ENCODE measurements at places on chromosomes 4 and X.

DNA sequence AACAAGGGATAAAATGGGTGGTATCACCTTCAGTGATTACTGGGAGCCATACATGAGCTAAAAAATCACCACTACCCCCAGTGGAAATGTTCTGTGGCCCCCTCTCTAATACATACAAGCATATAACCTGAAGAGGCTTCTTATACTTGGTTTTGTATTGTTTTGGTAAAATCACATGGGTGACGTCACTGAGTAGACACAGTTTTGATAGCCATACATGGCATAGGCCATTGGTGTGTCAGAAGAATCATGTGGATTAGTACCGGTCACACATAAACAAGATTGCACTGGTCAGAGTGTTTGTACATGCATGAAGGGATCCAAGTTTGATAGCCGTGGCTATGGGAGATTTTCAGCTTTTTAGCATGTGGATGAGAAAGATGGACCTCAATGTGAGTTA is 131.9 kb upstream of the RADX start:
- DNase-seq, result no peak

- no peak for DNase-seq
Observed at GRCh38 chr4:25786497-25787065, 76.2 kb downstream of the SEL1L3 start.

DNA sequence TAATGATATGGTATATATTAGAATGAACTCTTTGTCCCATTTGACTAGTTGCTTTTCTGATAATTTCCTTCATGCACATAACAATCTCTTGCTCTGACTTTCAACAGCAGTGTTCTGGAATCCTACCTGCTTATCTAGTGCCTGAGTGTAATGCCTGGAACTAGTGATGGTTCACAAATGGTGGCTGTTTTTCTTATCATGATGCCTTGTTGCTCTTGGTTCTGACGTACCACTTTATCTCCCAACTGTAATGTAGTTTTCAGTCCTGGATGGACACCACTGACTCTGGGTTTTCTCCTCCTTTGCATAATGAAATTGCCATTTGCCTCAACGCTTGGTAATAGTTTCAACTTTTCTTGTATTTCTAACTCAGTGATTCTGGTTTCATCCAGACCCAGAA is 25.5 kb upstream of the LUZP4 start:
- DNase-seq, result no peak

DNA sequence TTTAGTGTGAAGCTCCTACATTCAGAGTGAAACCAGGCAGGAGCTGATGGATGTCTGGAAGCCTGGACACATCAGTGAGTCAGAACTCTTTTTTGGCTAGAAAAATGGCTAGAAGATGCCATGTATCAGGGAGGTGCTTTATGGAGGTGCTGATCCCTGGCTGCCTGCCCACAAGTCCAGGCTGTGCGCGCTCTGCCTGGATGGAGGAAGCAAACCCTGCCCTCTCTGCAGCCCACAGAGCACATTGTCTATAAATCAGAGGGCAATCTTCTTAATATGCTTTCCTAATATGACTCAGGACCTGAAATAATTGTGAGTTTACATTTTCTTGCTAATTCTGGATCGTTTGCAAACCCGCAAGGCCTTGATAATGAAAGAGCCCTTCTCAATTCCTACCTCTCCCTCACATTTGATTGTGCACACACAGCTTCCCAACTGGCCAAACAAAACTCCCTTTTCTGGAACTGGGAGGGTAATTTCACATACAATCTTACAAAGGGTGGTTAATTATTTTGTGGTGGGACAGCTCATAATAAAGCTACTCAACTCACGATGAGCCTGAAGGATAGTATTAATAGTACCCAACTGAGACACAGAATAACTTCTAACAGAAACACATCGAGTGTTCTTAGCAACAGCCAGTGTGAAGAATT is 11.7 kb downstream of the MFAP3L start:
- no peak for DNase-seq

Data from cortex of kidney (tissue), 1 donor.